Midbrain (tissue), 1 donor: ENCODE measurements at places on chromosomes 7 and 10.

GRCh38 chr7:31815796-31816195 lies 128.8 kb downstream of the PPP1R17 start:
- DNase-seq = no peak

GRCh38 chr7:151566897-151567320 lies 47.2 kb upstream of the RHEB start:
- no peak for DNase-seq

- DNase-seq = peak; percentile 1
Observed at GRCh38 chr7:27723085-27723484, 16.9 kb upstream of the TAX1BP1 start.

DNA sequence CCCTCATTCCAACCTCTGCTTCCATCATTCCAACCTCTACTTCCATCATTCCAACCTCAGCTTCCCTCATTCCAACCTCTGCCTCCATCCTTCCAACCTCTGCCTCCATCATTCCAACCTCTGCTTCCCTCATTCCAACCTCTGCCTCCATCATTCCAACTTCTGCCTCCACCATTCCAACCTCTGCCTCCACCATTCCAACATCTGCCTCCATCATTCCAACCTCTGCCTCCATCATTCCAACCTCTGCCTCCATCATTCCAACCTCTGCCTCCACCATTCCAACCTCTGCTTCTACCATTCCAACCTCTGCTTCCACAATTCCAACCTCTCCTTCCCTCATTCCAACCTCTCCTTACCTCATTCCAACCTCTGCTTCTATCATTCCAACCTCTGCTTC lies 30.3 kb downstream of the CCDC71L start:
- no peak for DNase-seq

GRCh38 chr10:93899109-93899508 lies 5.3 kb downstream of the SLC35G1 start:
- no peak for DNase-seq

- no peak for DNase-seq
Observed at GRCh38 chr10:101142533-101143344, 11.6 kb downstream of the TLX1 start.

GRCh38 chr10:108545921-108546320 lies 1377.4 kb downstream of the XPNPEP1 start:
- DNase-seq = no peak

- no peak for DNase-seq
Observed at GRCh38 chr7:41999736-42000283, 237.2 kb downstream of the GLI3 start.

DNA sequence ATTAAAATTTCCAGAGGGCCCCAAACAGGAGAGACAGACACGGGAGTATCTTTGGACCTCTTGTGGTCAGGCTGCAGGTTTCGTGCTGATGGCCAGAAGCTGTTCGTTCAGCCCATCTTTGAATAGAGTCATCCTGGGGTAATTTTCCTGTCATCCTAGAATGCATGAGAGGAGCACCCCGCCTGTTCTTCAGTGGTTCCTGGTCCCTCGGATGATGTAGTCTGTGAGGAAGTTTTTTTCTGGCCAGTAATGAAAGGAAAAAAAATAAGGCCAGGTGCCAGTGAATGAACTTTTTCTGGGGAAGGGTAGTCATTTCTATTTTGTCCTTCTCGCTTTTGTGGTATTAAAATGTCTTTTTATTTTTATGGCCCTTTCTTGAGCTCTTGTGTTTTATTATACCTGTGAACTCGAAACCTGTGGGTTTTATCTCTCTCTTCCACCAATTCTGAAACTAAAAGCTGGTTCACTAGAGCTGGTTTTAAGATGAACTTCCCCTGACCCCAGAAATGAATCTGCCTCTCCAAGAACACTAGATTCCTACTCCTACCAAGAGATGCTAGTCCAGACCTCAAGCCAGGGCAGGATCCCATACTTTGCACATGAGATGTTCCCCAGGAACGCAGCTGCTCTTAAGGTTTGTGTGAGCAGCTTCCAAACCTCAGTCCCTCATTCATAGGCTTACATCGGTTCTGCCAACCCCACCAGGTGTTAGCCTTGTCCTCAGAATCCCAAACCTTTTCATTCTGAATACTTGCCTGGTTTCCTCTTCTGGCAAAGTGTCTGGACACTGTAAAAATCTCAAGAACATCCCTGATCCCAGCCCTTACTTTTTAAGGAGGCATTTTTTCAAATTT lies 15.4 kb upstream of the MEST start:
- DNase-seq = no peak

DNA sequence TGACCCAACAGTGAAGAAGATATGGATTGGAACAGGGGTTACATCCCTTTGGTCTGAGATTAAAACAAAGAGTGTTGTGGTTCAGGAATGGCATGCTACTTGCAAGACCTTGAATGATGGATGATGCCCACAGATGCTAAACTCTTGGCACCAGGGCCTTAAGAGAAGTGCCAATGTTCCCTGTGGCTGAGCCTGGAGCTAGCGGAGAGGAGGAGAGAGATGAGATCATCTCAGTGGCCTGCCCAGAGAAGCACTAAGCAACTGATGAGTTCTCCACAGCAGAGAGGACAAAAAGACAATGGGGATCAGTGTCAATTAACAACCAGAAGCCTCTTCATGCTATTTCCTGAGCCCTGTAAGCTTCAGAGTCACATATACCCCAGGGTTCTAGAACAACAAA lies 97.8 kb downstream of the ELAPOR2 start:
- DNase-seq = peak; percentile 68

- no peak for DNase-seq
Observed at GRCh38 chr10:47165168-47165710, 134.8 kb upstream of the GDF10 start.

GRCh38 chr10:21449288-21449966 lies 76.1 kb downstream of the SKIDA1 start:
- DNase-seq = no peak
